Stimulated activated CD4-positive, alpha-beta T cell treated with anti-CD3 and anti-CD28 coated beads, Interleukin-1b, Interleukin-23, amount 100 ng/mL, for 1 hour (primary cell): ENCODE measurements at places on chromosomes 11 and 22.

GRCh38 chr11:32435942-32436750, 807 bp upstream of the WT1 start:
- DNase-seq: no peak

DNA sequence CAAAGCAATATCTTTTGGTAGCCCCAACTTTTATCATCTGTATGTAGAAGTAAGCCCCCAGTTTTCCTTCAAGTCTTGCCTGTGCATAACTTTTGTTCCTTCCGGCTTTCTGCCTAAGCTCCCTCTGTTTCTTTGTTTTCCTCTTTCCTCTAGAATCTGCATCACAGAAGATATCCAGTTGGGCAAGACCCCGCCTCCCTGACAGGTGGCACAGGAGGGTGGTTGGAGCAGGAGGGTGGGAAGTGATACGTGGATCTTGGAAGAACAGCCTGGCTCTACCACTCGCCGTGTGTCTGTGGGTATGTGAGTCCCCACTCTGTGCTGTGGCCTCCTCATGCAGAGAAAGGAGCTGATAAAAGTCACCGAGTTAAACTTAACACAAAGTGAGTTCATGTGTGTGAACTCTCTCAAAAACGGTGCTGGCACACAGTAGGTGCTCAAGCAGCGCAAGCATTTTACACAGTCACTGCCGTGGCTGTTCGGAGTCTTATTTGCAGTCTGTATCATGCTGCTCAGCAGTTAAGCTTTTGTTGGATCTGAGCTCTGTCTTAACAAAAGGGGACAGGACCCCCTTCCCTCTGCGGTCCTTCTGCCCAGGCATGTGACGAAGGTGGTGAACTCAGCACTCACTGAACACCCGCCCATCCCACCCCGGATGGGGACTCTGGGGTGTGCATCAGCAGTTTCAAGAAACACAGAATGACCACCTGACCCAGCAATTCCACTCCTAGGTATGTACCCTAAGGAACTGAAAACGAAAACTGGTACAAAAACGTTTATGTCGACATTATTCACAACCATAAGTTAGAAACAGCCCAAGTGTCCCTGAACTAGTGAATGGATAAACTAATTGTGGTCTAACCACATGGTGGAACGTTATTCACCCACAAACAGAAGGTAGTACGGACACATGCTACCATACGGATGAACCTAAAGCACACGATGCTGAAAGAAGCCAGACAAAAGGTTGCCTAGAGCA, 249.1 kb downstream of the CTTN start:
- DNase-seq: no peak

GRCh38 chr22:24841261-24841660, 35.2 kb downstream of the SGSM1 start:
- no peak for DNase-seq

- DNase-seq: no peak
Observed at GRCh38 chr11:46296528-46297448, 19.3 kb downstream of the CREB3L1 start.

GRCh38 chr11:11961399-11962028, 46.9 kb downstream of the DKK3 start:
- DNase-seq: no peak

DNA sequence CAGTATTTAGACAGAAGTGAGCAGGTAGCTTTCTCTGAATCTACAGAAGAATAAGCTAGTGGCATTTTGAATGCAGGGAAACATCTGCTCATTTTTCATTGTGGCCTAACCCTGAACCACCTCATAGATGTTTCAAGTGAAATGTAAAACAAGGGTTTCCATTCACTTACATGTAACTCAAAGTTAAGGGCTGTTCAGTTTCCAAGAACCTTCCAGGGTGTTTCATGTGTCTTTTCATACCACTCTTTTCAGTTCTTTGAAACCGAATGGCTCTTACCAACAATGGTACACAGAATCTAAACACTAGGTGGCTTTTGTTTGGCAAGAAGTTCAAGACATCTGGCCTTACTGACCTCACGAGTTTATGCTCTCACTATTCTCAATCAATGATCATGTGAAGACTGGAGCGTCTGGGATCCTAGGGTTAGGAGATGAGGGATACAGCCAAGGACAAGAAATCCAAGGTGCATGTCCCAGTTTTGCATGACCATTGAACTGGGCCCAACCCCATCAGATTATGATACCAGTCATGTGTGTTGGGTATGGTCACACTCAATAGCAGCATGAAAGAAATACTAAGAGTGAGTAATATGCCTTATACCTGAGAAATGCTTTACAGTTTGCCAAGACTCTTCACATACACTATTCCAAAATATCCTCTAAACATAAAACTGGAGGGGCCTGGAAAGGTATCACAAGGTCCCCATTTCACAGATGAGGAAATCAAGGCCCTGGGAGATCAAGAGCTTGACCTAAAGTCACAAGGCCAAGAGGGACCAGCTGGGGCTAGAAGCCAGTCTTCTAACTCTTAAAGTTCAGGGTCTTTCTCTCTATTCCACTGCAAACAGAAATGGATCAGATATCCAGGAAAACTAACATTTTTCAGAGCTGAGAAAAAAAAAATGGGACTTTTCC, 92.7 kb downstream of the ETS1 start:
- DNase-seq: no peak

DNA sequence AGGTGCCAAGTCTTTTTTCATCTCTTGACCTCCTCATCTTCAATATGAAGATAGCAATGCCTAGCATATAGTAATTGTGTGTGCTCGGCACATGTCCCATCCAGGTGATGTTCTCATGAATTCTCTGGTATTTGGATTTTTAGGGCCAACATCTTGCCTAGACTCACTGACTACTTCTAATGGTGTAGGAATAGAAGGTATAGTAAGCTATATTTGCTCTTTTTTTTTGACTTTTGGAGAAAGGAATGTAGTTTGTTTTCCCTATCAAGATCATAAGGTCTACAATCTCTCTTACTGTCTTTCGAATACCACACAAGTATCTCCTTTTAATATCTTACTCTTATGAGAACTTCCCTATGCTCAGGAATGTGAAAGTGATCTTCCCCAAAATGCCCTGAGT, 3.2 kb downstream of the HBD start:
- DNase-seq: no peak

GRCh38 chr11:44928144-44928543, 22.5 kb downstream of the TP53I11 start:
- no peak for DNase-seq

DNA sequence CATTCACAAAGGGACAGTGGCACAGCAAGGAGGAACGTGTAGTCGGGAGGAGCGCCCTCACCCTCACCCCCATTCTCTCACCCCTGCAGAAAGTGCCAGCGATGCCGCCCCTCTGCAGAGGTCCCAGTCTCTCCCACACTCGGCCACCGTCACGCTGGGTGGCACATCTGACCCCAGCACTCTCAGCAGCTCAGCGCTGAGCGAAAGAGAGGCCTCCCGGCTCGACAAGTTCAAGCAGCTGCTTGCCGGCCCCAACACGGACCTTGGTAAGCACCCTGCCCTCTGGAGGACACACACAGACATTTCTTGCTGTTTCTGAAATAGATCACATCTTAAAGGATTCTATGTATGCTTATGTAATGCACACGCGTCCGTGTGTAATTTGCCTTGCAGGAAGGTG, 34.9 kb downstream of the TBC1D22A start:
- no peak for DNase-seq

GRCh38 chr11:130904380-130904779, 11.9 kb downstream of the SNX19 start:
- no peak for DNase-seq

DNA sequence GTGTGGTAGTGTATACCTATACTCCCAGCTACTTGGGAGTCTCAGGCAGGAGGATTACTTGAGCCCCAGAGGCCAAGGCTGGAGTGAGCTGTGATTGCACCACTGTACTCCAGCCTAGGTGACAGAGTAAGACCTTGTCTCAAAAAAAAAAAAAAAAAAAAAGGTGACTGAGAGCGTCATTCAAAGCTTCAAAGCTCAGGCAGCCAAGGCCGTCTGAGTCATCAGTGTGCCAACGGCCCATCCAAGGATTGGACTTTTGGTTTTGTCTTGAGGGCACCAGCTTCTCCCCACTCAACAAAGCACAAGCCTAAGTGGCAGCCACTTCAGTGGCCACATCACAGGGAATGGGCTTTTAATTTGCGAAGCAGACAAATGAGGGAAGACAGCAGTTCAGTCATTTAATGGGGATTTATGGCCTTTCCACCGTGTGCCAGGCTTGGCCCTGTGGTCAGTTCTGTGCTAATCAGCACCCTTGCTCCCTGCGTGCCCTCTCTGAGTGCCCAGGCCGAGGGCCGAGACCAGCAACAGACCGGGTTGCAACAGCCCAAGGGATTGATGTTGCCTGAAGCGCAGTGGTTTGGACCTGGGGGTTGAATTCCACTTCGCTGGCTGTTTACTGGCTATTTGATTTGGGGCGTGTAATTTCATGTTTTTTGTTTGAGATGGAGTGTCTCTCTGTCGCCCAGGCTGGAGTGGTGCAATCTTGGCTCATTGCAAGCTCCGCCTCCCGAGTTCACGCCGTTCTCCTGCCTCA, 30.2 kb upstream of the CRYBB3 start:
- no peak for DNase-seq

DNA sequence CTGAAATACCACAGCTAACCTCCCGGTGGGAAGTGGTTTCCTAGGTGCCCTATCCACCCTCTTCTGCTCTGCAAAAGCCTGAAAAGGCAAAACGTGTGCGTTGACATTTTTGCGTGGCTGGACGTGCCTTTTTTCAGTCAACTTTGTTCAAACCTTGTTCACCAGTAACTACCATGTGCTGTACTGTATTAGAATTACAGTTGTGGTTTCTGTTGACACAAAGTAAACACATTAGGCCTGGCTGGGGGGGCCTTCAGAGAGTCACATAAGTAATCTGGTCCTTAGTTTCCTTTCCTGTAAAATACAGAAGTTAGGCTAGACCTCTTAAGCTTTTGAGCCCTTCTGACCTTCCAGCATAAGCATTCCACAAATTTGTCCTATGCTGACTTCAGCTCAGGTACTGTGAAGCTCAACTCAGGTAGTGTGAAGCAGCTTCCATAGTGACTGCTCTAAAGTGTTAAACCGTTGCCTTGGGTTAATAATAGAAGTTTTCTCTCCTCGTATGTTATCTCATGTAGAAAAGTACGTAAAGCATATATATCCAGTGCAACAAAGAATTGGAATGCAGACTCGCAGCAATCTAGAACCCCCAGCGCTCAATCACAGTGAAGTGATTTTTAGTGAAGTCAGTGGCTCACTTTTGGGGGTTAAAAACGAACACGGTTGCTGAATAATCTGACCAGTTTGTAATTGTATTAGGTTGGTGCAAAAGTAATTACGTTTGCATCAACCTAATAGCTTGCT, 1.8 kb downstream of the EWSR1 start:
- DNase-seq: no peak

GRCh38 chr22:26994801-26995200, 337.4 kb downstream of the MIAT start:
- DNase-seq: no peak

GRCh38 chr11:95680169-95680929, 109.2 kb downstream of the FAM76B start:
- DNase-seq: no peak

DNA sequence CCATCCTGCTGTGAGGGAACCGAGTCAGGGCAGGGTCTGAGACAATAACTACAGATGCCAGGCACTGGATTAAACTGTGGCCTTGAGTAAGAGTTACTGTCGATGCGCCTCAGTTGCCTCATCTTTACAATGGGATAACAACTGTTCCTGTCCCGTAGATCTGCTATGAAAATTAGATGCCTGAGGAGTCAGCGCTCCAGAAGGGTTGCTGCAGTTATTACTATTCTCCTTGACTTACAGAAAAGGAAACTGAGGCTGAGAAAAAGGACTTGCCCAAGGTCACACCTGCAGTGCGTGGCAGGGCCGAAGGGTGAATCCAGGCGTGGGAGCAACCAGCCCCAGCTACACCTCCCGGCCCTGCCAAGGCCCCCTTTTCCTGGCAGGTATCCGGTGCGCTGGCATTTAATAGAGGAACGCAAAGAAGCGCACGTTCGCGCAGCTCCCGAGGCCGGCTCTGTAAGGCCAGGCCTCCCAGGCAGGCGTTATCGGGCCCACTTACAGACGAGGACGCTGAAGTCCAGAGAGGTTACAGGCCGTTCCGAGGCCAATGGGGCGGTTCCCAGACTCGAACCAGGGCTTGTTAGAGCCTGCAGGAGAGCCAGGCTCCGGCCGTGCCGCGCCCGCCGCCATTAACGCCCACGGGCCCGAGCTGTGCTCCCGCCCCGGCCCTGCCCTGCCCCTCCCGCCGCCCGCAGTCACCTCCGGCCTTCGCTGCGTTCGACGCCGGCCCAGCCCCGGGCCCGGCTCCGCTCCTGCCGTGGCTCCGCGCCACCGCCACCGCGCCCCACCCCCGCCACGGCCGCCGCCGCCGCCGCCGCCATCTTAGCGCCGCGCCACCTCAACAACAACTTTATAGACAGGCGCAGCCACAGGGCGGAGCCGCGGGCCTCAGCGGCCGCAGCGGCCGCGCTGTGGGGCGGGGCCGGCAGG, at the start of gene C11orf68:
Gene C11orf68 (minus strand): TSS at position 852 of the 930 bp plus-strand sequence. CDS start 31 bp downstream, at position 821.
- no peak for DNase-seq

GRCh38 chr11:111514216-111515031, at the start of gene HOATZ:
TSS of gene HOATZ (plus strand) at chr11:111514778. CDS start at chr11:111514785, 7 bp downstream.
- DNase-seq: no peak

DNA sequence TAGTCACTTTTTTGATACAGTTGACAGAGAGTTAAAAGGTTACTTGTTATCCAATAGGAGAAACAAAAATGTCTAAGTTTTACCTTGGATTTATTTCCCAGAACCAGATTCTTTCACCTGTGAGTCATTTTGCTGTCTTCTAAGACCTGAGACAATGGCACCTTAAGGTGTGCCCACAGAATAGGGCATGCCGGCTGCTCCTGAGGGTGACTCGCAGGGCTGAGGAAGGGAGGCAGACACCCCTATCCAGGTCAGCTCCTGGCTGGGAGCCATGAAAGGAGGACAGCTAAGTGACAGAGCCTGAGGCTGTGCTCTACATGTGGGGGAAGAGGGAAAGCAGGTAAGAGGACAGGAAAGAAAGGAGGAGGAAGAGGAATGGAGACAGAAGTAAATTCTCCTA, 67.8 kb downstream of the RASSF10 start:
- DNase-seq: no peak

DNA sequence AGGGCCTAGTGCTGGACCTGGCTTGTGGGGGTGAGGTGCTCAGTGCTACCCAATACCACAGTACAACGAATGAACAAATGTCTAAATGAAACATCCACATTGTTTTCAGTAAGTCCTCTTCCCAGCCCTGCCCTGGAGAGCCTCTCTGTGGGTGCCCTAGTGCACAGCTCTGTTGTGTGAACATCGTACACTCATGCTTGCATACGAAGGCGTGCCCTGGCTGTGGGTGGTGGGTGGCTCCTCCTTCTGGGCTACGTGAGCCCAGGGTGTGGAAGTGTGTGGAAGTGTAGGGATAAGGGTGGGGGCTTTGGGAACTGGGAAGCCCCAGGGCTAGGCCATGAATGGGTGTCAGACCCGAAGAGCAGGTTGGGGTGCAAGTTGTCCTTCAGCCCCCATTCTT, 592 bp upstream of the NLRX1 start:
- DNase-seq: no peak

- DNase-seq: no peak
Observed at GRCh38 chr22:29152045-29152953, 53.4 kb upstream of the EMID1 start.

- DNase-seq: no peak
Observed at GRCh38 chr11:33869481-33870422, 22.1 kb downstream of the LMO2 start.

- no peak for DNase-seq
Observed at GRCh38 chr11:73944085-73944484, 6.7 kb upstream of the DNAJB13 start.

- DNase-seq: no peak
Observed at GRCh38 chr11:13538044-13538443, 42.2 kb upstream of the PTH start.

- DNase-seq: no peak
Observed at GRCh38 chr11:22635689-22636088, 10.1 kb upstream of the FANCF start.

- no peak for DNase-seq
Observed at GRCh38 chr11:12130180-12130980, 20.0 kb downstream of the MICAL2 start.
